ENCODE measurements at places on chromosomes 5 and 9.

DNA sequence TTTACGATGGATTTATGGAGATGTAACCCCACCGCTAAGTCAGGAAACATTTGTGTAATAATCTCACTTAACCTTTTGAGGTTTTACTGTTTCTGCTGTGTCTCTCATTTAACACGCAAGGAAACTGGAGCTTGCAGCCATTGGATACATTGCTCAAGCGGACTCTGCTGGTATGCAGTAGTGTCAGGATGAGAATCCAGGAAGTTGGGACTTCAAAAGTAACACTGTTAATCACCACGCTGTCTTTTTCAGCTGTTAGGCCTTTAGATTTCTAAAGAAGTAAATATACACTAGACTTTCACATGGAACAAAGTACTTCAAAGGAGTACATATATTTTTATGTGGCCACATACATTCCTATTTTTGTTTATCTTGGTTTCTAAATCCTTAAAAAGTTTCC lies 114.7 kb downstream of the LPAR1 start:
- no peak for DNase-seq

DNA sequence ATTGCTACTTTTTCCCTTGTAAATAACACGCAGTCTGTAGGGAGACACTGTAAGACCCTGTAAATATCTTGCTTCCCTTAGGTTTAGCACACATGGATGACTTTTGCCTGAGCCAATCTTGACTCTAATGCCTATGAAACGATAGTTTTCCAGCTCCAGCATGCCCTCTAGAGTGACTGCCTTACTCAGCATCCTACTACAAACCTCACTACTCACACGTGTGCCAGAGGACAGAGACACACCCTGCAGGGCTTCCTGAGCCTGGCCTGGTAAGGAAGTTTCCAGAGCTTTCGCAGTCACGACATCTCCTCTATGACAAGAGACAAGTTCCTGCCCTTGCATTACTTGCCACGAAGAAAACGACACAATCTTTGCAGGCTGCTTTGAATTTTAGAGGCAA lies 138.1 kb downstream of the ATPSCKMT start:
- DNase-seq = peak; percentile 83

GRCh38 chr9:71758785-71759184 lies 9.5 kb downstream of the CEMIP2 start:
- no peak for DNase-seq

GRCh38 chr5:1295650-1296037 lies 776 bp upstream of the TERT start:
- peak; percentile 11 for DNase-seq

DNA sequence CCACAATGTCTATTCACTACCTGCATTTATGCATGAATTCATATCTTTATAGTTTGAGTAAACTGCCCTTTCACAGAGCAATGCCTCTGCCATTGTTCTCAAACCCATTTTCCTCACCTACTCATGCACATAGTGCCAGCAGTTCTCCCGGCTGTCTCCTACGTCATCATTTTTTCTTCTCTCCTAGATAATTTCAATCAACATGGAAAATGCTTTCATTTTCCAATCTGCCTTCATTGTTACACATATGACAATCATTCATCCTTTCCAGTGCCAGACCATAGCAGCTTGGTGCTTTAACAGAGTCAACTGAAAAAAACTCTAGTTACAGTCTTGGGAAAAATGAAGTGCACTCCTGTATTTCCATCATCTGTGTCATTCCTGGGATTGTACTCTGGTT lies 514.8 kb upstream of the CTNND2 start:
- no peak for DNase-seq

DNA sequence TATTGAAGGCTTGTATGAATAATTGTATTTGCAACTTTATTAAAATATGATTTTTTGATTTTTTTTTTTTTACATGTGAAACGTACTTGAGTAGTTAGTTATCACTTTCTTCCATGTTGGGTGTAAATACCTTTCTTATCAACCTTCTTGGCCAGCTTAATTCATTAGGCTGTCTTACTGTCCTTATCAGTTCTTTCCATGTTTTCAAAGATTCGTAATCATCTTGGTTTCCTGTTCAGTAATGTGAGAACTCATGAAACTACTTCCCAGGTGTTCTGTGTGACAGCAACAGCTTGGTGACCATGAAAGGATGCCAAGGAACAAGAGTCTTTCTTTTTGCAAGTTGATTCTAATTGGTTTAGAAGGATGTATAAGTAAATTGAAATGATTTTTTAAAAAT lies 100.0 kb downstream of the ADGRV1 start:
- no peak for DNase-seq

GRCh38 chr9:135070964-135071735 lies 16.3 kb upstream of the OLFM1 start:
- no peak for DNase-seq

- DNase-seq = no peak
Measured at GRCh38 chr9:7129391-7129790, 371.6 kb downstream of the KDM4C start.

GRCh38 chr5:139294374-139295165 lies 1.0 kb downstream of the MATR3 start:
- peak; percentile 91 for DNase-seq

DNA sequence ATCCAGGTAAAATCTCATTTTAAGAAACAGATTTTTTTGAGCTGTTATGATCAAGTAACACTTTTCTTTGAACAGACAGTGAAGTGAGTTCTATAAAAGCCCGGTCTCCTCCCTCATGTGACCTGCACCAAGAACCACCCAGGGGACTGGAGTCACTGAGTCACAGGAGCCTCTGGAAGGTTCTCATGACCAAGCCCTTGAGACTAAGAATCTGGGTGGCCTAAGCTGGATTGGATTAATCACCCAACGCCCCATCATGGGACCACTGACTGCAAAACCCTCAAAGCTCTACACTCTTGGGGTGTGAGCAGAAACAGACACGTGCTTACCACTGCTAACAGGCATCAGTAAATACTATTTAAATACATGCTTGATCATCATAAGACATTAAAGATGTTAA lies 48.4 kb downstream of the SECISBP2 start:
- DNase-seq = no peak

GRCh38 chr5:36696059-36696673 lies 89.8 kb downstream of the SLC1A3 start:
- peak; percentile 67 for DNase-seq

GRCh38 chr5:102971676-102972293 lies 148.2 kb downstream of the GIN1 start:
- DNase-seq = no peak

DNA sequence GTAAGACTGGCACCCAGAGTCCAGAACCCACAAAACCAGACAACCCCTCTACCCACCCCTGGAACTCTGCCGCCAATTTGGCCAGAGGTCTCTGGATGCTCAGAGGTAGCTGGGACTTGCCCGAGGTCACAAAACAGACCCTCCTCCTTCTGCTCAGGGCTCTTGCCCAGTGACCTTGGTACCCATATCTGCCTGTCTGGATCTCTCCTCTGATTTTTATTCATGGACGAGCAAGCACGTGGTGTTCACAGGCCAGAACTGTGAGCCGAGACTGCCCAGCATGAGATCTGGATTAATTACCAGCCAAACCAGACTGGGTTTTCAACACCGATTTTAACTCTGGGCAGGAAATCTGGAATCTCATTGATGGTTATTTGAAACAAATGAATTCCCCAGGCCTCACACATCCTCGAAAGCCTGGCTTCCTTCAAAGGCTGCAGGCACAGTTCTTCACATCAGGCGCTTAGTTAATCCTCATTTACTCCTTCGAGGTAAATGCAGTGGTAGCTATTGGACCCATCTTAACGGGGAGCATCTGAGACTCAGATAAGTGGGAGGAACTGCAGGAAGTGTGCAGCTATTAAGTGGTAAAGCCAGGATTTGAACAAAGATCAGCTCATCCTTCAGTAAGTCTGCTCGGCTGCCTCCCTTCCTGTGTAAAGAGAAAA lies 21.4 kb downstream of the COL27A1 start:
- DNase-seq = peak; percentile 58

- no peak for DNase-seq
Measured at GRCh38 chr9:114484854-114485443, 20.3 kb downstream of the WHRN start.

- DNase-seq = no peak
Measured at GRCh38 chr9:121354141-121354540, 15.9 kb downstream of the STOM start.

- DNase-seq = no peak
Measured at GRCh38 chr5:65906256-65906655, 20.1 kb upstream of the ERBIN start.

Measured in WERI-Rb-1 (cell line).